GM04503 (cell line): ENCODE measurements at places on chromosomes 12 and 14.

DNA sequence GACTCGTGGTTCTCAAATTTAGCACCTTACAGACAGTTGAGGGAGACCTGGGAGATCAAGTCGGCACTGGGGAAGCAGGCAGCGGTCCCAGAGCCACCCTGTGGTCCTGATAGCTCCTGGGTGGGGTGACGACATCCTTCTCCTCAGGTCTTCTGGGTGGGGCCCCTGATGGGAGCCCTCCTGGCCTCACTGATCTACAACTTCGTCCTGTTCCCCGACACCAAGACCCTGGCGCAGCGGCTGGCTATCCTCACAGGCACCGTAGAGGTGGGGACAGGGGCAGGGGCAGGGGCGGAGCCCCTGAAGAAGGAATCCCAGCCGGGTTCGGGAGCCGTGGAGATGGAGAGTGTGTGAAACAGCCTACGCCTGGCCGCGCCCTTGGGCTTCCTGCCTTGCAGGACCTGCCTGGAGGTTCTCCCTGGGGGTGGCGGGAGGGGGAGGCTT, 2.6 kb downstream of the AQP6 start:
- DNase-seq, result no peak

DNA sequence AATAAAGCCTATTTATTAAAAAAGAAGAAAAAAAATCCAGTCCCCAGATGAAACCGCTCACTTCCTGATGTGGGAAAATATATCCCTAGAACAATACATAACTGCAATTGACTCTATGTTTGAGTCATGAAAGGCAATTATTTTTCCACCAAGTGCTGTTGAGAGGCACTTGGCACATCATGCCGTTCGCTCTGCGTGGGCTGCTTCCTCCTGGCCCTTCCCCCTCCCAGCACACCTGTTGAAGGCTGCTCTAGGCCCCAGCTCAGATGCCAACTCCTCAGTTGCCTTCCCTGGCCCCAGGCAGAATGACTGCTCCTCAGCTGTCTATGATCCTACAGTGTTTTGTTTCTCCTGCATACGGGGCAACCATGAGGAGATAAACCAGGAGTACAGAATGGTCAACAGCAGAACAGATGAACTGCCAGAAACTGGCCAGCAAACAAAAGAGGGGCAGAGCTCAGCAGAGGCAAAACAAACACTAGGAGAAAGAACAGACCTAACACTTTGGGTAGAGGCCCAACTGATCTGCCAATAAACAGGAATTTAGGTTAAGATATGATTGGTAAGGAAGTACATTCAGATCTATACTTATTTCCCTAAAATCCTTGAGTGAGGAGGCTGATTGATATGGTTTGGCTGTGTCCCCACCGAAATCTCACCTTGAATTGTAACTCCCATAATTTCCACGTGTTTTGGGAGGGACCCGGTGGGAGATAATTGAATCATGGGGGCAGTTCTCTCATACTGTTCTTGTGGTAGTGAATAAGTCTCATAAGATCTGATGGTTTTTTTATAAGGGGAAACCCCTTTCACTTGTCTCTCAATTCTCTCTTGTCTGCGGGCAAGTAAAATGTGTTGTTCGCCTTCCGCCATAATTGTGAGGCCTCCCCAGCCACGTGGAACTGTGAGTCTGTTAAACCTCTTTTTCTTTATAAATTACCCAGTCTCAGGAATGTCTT, 58.6 kb downstream of the SLC38A1 start:
- DNase-seq, result no peak

DNA sequence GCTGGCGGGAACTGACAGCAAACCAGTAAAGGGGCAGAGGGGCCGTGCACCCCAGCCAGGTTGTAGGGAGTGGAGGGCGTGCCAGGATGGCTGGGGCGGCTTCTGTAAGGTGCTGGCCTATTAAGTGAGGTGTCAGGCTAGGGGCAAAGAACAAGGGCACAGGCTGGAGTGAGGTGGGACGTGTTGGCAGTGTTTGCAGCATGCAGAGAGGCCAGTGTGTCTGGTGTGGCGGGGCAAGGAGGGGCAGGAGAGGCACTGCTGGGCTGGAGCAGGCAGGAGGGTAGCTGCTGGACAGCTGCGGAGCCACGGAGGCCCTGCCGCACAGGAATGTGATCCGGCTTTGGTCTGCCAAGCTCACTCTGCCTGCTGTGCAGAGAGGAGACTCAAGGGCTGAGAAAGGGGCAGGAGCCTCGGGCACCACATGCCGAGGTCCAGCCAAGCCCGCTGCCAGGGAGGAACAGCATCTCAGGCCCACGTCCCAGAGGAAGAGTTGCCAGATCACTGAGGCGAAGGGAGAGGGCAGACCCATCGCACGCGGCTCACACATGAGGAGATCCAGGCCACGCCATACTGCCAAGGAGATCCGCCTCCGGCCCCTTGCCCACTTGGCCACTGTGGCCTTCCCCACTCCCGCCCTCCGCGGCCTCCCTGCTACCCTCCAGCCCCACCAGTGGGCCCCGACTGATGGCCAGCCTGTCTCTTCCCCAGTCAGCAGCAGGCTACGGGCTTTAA, 46.8 kb downstream of the AMN start:
- no peak for DNase-seq

DNA sequence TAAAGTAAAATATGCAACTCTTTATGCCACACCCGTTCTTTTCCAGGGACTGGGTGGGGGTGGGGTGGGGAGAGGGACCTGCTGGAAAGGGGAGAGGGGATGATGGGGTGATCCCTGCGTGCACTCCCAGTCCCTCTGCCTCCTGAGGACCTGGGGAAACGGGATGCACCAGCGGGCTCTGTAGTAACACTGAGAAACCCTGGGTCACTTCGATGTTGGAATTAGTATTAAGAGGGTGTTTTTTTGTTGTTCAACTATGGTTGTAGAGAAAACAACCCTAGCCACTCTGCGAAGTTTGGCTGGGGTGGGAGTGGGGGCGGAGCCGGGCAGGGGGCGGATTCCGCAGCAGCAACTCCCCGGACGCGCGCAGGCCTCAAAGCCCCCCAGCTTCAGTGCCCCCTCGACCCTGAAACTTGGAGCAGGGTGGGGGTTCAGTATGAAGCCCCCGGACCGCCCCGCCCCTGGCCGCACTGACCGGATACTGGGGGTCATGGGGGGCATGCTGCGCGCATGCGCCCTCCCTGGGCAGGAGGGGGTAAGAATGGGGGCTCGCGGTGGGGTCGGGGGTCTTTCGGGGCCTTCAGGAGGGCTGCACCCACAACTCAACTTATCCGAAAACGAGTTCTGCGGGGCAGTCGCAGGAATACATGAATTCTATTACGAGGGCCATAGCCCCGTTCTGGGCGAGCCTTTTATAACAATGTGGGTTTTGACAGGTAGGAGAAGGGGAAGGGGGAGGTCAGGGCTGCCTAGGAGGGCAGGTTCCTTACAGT, 1.3 kb upstream of the ARHGEF25 start:
- no peak for DNase-seq
